ENCODE measurements at places on chromosomes 6 and 20. TPM values are rescaled to one million over a fixed set of nuclear protein-coding genes. Genes with fewer than 3 reads are reported as not detected.

DNA sequence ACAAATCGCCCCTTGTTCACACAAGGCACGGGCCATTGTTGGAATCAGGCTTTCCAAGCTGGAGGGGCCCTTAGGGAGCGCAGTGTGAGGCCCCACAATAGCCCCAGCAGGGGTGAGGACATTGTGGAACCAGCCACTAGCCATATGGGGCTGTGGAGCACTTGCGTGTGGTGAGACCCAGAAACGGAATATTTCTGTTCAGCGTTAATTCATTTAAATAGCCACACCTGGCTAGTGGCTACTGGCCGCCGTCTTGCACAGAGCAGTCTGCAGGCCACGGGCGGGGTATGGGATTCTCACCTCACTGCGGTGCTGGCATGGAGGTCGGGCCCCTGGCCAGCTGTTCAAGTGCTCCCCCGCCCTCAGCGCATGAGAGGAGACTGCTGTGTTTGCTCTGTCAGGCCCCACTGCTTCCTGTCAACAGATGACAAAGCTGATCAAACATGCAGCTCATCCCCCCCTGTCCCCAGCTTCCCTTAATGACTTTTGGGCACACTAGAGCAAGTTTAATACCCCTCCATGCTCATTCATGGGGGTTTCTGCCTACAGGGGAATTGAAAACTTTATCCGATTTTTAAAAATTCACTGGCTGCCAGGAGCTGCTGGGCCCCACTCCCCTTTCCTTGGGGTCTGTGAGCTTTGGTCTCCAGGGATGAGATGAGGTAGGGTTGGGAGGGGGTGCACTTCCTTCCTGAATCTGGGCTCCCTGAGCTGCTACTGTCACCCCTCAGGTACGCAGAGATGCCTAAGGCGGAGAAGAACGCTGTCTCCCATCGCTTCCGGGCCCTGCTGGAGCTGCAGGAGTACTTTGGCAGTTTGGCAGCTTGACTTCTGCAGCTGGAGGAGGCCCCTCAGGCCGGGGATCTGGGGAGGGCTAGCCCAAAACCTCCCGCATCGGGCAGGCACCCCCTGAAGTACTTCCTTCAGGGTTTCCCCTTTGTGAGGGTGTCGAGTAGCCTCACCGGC is 13.6 kb downstream of the ITPA start:
- no peak overlapping the region for H3K27ac ChIP-seq
- no peaks in the 10 kb centered on the region for H3K4me1 ChIP-seq
- DNase-seq, result no peak
- H3K4me3 ChIP-seq, result no peak overlapping the region

- no peaks in the 10 kb centered on the region for H3K36me3 ChIP-seq
- no peaks in the 10 kb centered on the region for H3K27me3 ChIP-seq
- no peak for DNase-seq
- no peaks in the 10 kb centered on the region for H3K4me1 ChIP-seq
- H3K4me3 ChIP-seq, result no peak overlapping the region
Measured at GRCh38 chr20:33875534-33876026, 64.4 kb downstream of the CHMP4B start.

DNA sequence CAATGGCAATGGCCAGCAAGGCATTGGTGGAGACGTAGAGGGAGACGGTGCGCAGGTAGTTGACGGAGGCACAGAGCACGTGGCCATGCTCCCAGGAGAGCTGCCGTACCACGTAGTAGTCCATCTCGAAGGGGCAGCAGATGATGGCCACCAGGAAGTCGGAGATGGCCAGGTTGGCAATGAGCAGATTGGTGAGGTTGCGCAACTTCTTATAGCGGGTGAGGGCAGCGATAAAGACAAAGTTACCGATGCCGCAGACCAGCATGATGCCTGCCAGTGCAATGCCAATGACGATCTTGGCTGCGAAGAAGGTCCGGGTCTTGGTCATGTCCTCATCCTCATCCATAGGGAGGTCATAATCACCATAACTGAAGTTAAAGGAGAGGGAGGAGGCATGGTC is 2.8 kb downstream of the PROKR2 start:
- DNase-seq, result no peak
- H3K4me3 ChIP-seq, result no peak overlapping the region
- H3K27ac ChIP-seq, result no peak overlapping the region

GRCh38 chr6:102028176-102028575 is 634.7 kb downstream of the GRIK2 start:
- no peaks in the 10 kb centered on the region for H3K36me3 ChIP-seq
- no peak for DNase-seq
- H3K4me3 ChIP-seq, result no peak overlapping the region
- H3K27ac ChIP-seq, result no peak overlapping the region
- no peaks in the 10 kb centered on the region for H3K4me1 ChIP-seq
- H3K27me3 ChIP-seq, result no peaks in the 10 kb centered on the region

GRCh38 chr6:130034378-130035146 is 16.2 kb downstream of the L3MBTL3 start:
- H3K4me1 ChIP-seq, result no peaks in the 10 kb centered on the region
- no peak overlapping the region for H3K4me3 ChIP-seq
- H3K36me3 ChIP-seq, result no peaks in the 10 kb centered on the region

DNA sequence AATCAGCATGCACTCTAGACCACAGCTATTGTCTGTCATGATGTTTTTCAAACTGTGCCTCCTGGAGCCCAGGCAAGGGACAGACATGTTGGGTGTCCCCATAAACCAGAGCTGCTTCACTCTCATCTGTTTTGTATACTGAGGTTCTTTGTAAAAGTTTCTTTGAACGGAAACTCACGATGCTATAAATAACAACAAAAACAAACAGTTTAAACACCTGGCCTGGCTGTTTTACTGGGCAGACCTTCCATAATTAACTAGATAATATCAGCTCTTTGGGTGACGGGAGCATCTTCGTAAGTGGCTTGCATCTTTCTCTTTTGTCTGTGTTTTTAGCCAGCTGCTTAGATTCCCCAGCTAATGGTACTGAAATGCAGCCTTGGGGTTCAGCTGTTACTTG is 190.3 kb downstream of the ZDHHC14 start:
- no peak overlapping the region for H3K27ac ChIP-seq
- H3K27me3 ChIP-seq, result no peaks in the 10 kb centered on the region
- H3K4me1 ChIP-seq, result peaks cover 2% of the 10 kb centered on the region
- no peak overlapping the region for H3K4me3 ChIP-seq
- no peak for DNase-seq

- no peaks in the 10 kb centered on the region for H3K27me3 ChIP-seq
- no peak overlapping the region for H3K4me3 ChIP-seq
- DNase-seq, result no peak
- H3K4me1 ChIP-seq, result no peaks in the 10 kb centered on the region
- no peaks in the 10 kb centered on the region for H3K36me3 ChIP-seq
Measured at GRCh38 chr6:108442770-108443520, 117.8 kb upstream of the FOXO3 start.

DNA sequence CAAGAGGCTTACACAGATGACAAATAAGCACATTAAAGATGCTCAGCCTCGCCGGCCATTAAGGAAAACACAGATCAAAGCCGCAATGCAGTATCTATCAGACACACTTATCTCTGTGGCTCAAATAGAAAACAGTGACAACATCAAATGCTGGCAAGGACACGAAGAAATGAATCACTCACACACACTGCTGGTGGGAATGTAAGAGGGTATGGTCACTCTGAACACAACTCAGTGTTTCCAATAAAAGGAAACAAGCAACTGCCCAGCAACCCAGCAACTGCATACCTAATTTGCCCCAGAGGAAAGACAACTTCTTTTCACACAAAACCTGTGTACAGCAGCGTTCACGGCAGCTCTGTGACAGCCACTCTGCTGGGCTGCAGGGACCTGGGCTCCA is 155.8 kb downstream of the WDR27 start:
- no peaks in the 10 kb centered on the region for H3K27me3 ChIP-seq
- H3K27ac ChIP-seq, result no peak overlapping the region
- H3K4me3 ChIP-seq, result no peak overlapping the region
- no peaks in the 10 kb centered on the region for H3K4me1 ChIP-seq
- no peaks in the 10 kb centered on the region for H3K36me3 ChIP-seq

DNA sequence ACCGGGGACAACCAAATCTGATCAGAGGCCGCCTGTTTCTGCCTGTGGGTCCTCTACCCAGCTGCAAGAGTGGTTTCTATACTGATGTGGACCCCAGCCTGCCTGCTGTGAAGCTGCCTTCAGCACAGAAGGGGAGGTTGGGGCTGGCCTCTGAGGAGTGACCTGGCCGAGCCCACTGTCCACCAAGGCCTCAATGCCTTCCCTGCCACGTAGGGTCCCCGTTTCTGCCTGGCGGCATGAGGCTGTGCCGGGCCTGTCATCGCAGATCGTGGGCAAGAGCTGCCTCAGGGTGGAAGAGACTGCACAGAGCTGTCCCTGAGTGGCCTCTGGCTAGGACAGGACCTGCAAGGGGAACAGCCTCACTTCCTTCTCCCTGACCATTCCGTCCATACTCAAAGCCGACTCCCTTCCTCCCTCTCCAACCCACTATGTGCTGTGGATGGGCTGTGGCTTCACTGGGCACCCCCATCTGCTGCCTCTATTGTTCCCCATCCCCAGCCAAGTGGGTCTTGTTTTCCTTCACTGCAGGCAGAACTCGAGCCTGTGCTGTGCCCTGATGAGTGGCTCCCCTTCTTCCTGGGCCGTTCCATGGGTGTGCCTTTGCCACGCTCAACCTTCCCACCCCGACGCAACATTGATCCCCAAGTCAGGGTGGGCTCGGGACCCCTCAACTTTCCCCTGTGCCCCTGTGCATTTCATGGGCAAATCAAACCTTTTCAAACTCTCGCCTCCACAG is 60.3 kb downstream of the ERMARD start:
- no peaks in the 10 kb centered on the region for H3K27me3 ChIP-seq
- no peak for DNase-seq
- no peak overlapping the region for H3K4me3 ChIP-seq
- H3K4me1 ChIP-seq, result peaks cover 4% of the 10 kb centered on the region

- no peak overlapping the region for H3K27ac ChIP-seq
- H3K36me3 ChIP-seq, result no peaks in the 10 kb centered on the region
- H3K4me1 ChIP-seq, result peaks cover 3% of the 10 kb centered on the region
- H3K27me3 ChIP-seq, result no peaks in the 10 kb centered on the region
- no peak for DNase-seq
Measured at GRCh38 chr6:38119516-38119915, 300.0 kb downstream of the ZFAND3 start.

DNA sequence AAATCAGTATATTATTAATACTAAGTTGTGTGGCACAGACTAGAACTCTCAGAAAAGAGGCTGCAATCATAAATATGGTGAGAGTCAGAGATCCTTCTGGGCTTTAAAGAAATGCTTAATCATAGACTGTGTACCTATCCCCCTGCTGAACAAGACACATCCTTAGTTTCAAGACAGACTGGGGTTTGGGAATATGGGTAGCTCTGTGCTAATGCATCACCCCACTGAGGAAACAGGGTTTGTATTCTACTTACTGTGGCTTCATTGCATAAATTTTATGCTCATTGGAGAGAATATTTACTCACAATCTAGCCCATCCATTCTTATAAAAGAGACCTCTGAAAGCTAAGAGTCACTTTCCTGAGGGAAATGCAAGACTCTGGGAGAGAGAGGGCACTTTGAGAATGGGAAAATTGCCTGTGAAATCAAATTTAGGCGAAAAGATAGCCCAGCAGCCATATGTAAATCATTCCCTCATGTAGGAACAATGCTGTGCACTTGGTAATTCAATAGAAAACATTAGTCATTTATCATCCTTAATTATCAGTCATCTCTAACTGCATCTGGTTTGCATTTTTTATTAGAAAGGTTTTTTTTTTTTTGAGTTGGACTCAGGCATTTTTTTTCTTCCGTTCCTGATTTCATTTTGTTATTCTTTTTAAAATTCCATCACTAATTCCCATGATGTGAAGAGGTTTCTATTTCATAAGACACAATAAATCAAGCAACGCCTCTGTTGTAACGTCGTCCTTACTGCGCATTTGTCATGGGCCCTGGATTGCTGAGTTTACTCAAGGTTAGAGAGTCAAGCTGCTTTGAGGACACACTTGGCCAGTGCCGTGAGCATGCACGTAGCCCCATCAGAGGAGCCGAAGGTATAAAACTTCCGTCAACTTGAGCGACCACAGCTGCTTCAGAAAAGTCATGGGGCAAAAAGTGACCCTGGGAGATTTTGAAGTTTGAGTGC is 91.8 kb downstream of the TRMT11 start:
- H3K4me3 ChIP-seq, result no peak overlapping the region
- H3K27ac ChIP-seq, result no peak overlapping the region
- no peaks in the 10 kb centered on the region for H3K36me3 ChIP-seq
- no peak for DNase-seq
- no peaks in the 10 kb centered on the region for H3K4me1 ChIP-seq
- H3K27me3 ChIP-seq, result peaks cover 2% of the 10 kb centered on the region

CABLES2 gene
- 8.0 TPM for total RNA-seq

HLA-DQA1 gene
- not detected for total RNA-seq

LAMP5 gene
- 0.31 TPM for total RNA-seq
